ENCODE measurements at places on chromosomes 13 and 19.

DNA sequence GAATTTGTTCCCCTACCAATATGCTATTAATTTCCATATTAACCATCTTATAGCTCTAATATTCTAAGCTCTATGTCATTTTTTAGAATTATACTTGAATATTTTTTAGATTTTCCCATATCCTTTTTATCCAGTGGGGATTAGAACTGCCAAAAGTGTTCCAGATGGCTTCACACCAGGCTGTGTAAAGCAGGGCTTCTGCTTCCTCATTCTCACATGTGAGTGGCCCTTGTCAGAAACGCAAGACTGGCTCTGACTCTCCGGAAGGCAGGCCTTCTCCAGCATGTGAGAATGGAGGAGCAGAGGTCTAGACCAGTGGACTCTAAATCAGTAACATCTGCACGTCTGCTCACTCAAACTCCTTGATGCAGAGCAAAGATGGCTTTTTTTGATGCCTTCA is 650.1 kb downstream of the FGF9 start:
- no peak for DNase-seq

DNA sequence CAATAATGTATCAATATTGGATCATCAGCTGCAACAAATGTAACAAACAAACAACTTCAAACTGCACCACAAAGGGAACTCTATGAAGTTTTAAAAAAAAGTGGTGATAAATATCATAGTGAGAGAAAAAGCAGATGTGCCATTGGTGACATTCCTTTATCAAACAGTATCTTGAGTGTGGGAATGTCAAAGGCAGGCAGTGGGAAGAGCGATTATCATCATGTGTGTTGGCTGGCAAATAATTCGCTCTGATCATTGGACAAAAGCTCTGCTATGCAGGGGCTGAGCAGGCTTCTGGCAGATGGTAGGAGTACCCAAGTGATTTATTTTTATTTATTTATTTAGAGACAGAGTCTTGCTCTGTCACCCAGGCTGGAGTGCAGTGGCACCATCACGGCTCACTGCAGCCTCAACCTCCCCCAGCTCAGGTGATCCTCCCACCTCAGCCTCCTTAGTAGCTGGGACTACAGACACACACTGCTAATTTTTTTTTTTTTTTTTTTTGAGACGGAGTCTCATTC is 55.9 kb upstream of the RANBP3 start:
- no peak for DNase-seq

DNA sequence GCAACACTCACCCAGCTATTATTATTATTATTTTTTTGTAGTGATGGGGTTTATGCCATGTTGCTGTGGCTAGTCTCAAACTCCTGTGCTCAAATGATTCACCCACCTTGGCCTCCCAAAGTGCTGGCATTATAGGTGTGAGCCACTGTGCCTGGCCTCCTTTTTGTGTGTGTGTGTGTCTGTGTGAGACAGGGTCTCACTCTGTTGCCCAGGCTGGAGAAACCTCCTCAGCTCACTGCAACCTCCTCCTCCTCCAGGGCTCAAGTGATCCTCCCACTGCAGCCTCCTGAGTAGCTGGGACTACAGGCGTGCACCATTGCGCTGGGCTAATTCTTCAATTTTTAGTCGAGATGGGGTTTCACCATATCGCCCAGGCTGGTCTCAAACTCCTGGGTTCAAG is 3.6 kb upstream of the MYDGF start:
- no peak for DNase-seq

GRCh38 chr19:18167975-18168645 is 5.5 kb upstream of the IFI30 start:
- no peak for DNase-seq

DNA sequence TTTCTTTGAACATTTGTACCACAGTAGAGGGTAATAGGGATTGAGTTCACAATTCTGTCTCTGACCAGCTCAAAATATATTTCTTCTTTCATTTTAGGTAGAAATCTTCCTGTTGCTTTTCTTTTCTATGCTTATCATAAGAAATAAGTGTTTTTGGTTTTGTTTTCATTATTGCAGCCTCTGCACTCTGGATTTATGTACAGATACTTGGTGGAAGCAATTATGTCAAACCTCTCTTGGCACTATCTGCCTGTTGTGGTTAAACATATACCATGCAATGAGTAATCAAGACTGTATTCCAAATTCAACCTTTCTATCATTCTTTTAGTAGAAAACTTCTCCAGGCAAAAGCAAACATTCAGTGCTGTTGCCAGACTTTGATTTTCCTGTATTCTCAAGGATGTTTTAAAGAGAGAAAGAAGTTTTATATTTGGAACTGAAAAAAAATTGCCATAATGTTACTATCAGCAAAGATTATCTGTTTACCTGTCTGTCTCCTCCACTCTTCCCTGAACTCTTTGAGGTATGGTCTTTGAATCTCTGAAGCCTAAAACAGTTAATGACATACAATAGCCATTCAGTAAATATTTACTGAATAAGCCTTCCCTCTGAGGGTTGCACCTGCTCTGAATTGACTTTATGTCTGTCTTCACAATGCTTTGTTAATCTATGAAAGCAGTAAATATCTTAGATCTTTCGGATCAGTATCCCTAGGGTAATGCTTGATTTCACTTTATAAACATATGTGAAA is 612.5 kb upstream of the PRR20A start:
- DNase-seq = no peak

- DNase-seq = no peak
Measured at GRCh38 chr19:42634409-42635232, 39.9 kb upstream of the CEACAM8 start.

DNA sequence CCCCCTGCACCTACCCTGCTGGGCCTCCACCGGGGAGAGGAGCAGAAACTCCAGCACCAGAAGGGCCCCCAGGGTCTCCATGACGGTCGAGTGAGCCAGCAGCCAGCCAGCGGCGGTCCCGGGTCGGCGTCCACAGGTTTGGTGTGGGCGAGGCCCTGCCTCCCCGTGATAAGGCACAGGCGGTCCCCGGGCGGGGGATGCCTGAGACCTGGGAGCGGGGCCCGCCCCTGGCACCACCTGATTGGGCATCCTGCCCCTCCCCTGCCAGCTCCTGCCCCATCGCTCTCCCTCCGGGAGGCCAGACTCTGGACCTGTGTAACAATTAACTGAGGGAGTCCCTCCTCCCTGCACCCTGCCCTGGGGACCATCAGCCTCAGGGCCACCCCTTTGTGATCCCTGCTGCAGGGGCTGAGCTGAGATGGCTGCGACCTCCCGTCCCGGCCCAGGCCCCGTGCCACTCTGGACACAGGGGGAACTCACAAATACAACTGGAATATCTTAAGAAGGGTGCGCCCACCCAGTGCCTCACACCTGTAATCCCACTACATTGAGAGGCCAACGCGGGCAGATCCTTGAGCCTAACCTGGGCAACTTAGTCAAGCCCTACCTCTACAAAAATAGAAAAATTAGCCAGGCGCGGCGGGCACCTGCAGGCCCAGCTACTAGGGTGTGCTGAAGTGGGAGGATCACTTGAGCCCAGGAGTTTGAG is at the start of gene SMIM24:
Gene SMIM24 (minus strand): TSS at position 143 of the 709 bp plus-strand sequence. CDS start 62 bp downstream, at position 81.
- no peak for DNase-seq

DNA sequence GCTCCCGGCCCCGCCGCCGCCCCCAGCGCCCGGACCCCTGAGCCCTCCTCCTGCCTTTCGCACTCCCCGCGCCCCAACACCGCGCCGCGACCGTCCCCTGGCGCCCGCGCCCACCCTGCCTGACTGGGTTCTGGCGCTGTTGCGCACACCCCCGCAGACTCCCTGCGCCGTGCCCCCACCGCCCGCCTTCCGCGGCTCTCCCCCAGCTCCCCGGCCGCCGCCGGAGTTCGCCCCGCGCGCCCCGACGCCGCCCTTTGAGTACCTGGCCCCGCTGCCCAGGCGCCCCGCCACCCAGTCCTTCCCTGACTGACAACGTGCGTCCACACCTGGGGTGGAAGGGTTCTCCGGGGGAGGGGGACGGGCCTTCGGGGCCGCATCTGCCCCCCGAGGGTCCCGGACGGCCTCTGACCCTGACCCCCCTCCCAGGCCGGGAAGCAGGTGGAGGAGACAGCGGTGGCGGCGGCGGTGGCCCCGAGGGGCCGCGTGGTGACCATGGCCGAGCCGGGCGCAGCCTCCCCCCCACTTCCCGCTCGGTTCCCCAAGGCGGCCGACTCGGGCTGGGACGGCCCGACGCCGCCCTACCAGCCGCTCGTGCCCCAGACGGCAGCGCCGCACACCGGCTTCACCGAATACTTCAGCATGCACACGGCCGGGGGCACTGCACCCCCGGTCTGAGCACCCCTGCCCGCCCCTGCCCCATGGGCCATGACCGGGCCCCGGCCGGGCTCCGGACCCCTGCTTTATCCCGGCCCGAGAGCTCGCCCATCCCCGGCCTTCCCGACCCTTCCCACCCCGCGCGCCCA is 1.4 kb upstream of the MEGF8 start:
- DNase-seq = no peak

GRCh38 chr19:49829200-49829599 is 11.1 kb downstream of the MED25 start:
- no peak for DNase-seq

DNA sequence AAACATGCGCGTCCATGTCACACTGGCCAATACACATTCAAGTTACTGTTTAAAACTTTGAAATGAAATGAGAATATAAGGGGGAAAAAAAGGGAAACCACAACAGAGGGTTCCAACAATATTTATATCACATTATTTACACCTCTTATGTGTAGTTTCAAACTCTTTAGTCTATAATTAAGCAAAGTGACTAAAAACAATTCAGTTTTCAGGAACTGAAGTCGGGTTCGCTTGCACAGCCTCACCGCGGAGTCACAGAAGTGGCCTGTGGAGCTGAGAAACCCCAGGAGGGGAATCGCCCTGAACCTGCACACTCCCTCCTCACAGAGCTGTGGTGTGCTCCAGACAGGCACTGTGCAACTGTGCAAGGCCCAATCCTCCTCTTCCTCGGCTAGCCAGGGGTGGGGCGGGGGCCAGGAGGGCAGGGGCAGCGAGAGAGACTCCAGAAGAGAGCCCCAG is 75.9 kb downstream of the STK24 start:
- DNase-seq = no peak

DNA sequence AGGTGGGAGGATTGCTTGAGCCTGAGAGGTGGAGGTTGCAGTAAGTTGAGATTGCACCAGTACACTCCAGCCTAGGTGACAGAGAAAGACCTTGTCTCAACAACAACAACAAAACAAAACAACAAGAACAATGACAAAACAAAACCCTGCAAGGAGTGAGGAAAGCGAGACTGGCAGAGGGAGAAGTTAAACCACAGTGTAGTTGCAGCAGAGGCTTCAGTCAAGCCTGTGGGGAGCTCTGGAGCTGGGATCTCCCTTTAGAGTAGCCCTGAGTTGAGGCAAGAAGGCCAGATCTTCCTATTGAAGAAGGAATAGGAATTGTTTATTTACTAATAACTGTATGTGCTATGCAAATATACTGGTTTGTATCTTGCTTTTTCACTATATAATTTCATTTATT is 25.3 kb upstream of the RNASEH2B start:
- no peak for DNase-seq

GRCh38 chr13:108268466-108269112 is 929 bp upstream of the TNFSF13B start:
- no peak for DNase-seq

GRCh38 chr13:26010487-26011207 is 41.2 kb downstream of the SHISA2 start:
- DNase-seq = no peak
